ENCODE measurements at places on chromosomes 7 and 10.

DNA sequence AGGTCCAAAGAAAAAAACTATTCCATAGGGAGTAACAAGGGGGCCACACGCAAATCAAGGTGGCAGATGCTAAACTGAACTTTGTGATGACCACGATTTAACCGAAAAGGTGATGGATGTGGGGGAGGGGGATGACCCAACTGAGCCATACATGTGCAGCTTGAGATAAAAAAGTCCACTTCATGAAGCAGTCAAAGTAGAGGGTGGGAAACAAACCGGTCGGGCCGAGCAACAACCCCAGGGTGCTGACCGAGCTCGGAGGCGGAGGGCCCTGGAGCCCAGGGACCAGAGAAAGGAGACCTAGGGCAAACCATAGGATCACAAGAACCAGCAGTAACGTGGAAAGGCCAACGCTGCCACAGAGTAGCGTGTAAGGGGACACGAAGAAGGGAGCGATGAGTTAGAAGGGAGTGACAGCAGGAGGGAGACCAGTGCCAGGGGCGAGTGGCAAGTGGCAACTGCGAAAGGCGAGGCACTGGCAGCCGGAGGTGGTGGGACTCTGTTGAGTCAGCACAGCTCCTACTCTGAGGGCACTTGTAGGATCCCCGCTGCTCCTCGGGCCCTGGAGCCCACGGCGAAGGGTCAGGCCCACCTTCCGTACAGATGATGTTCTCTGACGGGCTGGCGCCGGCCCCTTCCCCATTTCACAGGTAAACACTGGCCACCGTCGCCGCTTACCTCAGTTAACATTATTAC lies 540 bp downstream of the SNX13 start:
- DNase-seq: peak; percentile 57

GRCh38 chr10:46019569-46020343 lies 10.7 kb downstream of the NCOA4 start:
- no peak for DNase-seq

- no peak for DNase-seq
These were observed 42.8 kb downstream of the HSPA12A start for GRCh38 chr10:116699471-116700150.

DNA sequence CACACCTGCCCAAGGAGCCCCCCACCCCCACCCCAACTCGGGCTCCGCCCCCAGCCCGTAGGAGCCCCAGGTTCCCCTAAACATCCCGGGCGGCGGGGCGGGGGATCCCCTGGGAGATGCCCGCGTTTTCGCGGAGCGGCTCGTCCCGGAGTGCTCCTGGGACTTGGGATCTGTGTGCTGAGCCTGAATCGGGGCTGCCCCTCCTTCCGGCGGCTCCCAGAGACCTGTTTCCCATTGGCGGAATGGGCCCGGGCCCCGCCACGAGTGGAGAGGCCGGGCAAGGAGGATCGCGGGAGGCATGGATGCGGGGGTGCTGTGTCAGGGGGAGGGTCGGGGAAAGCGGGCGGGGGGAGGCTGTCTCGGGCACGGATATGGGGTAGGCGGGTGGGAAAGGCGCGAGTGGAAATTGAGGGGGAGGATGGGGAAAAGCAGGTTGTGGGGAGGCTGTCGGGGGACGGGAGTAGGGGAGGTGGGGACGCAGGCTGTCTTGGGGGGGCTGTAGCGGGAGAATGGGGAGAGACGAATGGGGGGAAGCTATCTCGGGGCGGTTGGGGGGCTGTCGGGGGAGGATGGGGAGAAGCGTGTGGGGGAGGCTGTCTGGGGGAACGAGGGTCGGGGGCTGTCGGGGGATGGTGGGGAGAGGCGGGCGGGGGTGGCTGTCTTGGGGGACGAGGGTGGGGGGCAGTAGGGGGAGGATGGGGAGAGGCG lies 572 bp upstream of the BHLHA15 start:
- no peak for DNase-seq

DNA sequence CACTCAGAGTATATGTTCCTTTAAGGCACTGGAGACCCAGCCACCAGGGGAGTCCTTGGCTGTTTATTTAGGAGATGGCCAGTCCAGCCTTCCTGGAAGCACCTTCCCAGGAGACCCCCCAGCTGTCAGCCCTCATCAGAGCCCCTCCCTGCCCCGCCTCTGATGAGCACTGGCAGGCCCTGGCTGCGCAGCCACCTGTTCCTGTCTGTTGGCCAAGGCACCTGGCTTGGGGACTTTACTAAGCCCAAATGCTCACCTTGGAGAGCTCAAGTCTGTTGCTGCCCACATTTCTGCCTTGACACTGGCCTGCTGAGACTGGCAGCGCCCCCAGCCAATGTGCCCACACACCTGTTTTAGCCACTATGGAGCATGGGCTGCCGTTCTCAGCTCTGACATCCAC lies 124.7 kb downstream of the ELMO1 start:
- DNase-seq: no peak

GRCh38 chr10:69580435-69580834 lies 7.2 kb upstream of the NEUROG3 start:
- DNase-seq: no peak
